Fibroblast of gingiva (primary cell): ENCODE measurements at places on chromosomes 2 and 18.

DNA sequence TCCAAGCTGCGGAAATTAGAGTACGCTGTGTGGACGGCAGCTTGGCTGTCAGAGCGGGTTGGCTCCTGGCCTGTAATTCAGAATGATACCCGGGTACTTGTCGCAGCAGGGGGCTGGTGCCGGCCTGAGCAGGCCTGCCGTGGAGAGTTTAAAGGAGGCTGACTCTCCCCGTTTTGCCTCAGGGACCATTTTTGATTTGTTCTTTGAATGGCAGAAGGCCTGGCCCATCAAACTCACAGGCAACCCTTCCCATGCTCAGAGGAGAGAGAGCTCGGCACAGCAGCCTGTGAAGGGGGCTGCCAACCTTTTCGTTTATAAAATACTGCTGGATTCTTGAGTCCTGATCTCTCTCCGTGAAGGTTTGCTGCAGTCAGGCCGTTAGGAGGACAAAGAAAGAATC lies 151.3 kb downstream of the KLHL29 start:
- DNase-seq: no peak

DNA sequence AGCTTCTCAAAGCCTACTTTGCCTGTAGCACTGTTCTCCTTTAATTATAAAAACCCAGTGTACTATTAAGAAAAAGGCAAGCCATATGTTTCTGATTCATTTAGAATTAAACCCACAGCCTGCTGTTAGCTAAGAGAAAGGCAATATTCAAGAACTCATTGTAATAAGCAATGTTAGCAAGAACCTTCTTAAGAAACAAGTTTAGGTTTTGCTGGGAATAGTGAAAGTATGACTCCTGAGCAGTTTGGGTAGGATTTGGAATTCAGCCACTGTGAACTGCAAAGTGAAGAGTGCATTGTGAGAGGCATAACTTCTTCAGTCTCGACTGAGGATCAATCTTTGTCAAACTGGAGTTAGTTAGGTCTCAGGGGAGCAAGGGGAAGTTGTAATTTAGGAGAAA lies 206.5 kb upstream of the NT5C1B start:
- DNase-seq: peak; percentile 52

GRCh38 chr2:197116306-197116879 lies 189.9 kb upstream of the PGAP1 start:
- no peak for DNase-seq

GRCh38 chr18:5841518-5841917 lies 53.8 kb downstream of the TMEM200C start:
- DNase-seq: no peak

DNA sequence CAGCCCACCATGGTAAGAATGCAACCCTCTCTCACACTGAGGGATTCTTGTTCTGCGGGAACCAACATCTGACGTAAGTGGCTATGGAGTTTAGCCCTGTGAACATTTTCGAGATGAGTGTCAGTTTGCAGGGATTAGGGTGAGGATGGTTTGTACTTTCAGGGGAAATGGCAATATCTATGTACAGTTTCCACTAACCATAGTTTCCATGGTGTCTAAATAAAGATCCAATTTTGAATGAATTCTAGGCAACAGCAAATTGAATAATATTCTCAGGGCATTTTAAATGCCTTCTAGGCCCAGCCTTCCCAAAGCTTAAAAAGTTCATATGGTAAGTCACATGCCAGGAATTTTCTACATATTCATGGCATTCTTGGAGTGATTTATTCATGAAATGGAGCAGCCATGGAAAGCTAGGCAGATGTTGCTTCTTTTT lies 105.4 kb upstream of the MMADHC start:
- peak; percentile 35 for DNase-seq
